ENCODE measurements at places on chromosomes 16 and 17.

DNA sequence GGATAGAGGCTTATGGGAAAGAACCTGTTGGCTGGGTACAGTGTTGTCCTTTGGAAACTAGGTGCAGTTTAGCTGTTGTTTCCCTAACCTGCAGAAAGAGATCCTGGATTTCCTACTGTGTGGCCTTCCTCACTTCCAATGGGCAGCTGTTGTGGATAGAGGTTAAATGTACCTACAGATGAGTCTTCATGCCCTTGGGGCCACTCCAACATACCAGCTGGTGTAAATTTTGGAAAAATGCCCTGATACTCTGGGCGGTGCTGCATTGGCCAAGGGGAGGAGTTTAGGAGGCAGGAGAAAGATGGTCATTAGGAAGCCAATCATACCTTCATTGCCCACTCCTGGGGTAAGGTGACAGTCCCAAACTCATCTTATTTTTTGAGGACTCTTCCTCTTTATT is 70.2 kb downstream of the SNX11 start:
- no peak for DNase-seq

DNA sequence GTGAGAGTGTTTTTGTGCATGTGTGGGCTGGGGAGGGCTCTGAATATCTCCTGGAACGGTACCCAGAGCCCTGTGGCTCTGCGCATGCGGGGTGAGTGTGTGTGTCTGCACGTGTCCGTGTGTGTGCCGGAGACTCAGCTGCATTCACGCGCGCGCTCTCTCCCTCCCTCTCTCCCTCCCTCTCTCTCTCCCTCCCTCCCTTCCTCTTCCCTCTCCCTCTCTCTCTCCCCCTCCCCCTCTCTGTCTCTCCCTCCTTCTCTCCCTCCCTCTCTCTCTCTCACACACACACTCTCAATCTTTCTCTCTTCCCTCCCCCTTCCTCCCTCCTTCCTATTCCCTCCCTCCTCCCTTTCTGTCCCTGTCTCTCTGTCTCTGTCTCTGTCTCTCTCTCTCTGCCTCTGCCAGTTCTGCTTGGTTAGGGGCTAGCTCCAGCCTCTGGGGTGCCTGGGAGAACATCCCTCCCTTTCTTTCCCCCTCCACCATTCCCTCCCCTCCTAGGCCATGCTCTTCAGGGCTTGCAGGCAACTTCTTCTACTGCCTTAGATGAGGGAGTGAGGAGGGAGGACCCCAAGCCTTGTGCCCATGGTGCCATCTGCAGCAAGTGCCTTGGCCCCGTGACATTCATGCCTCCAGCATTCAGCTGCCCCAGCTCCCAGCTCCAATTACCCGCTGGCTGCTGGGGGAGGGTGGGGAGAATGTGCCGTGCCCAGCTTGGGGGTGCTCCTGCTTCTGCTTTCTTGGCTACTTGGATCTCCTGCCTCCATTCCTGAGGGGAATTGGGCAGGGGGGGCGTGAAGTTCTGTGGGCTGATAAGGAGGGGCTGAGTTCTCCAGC is 6.4 kb downstream of the THRA start:
- DNase-seq: peak; percentile 54

DNA sequence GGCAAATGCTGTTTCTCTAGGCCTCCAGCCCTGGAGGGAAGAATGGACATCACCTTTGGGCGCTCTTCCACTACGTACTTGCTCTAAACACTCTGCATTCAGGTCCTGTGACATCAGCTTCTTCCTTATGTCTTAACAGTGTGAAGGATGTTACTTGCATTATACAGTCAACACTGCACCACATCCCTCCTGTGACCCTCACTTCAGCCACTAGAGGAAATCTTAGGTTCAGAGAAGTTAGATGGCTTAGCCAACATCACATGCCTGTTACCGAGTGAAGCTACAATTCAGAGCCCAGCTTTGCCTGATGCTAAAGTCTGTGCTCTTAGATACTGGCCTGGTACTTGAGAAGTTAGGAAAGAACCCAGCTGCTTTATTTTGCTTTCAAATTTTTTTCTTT is 18.3 kb downstream of the UBFD1 start:
- no peak for DNase-seq

GRCh38 chr17:34156741-34157589 is 98.1 kb upstream of the CCL2 start:
- no peak for DNase-seq

- no peak for DNase-seq
These were observed 834 bp downstream of the FLYWCH1 start for GRCh38 chr16:2912330-2913199.

GRCh38 chr17:29592850-29593551 is at the start of gene ANKRD13B:
ANKRD13B (plus strand) TSS chr17:29593132; CDS start chr17:29593622, 490 bp downstream.
- no peak for DNase-seq

- DNase-seq: no peak
These were observed 5.9 kb downstream of the SUPT6H start for GRCh38 chr17:28667870-28668269.

GRCh38 chr16:17339764-17340541 is 130.8 kb downstream of the XYLT1 start:
- DNase-seq: no peak

DNA sequence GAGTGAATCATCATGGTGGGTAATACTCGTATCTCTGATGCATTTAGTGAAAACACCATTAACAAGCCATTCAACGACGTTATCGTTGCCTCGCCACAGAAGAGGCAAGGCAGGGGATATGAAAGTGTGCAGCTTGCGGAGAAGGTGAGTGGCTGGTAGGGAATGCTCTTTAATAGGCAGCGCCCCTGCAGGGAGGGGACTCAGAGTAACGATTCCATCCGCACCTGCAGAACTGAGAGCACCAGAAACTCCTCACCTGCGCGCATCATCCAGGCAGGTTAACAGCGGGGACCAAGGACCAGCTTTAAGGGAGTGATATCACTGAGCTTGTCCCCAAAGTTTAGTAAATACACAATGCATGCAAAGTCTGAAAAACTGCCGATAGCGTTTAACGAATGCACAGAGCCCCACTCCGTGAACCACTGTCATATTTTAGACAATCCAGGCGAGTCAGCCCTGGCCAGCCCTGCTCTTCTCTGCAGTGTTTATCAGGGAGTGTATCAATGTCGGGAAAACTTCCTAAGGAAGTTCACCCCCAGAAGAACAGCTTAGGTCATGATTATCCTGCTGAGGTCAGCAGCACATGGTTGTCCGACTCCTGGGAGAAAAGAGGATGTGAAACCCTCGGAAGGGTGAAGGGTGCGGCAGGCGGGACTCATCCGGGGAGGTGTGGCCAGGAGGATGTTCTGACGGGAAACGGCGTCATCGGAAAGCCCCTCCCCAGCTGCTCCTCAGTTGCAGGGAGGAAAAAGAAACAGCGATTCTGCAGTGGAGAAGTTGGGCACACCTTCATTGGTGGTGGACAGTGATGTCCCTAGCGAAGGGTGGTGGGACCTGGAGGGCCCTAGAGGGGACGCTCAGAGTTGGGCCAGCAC is 68.5 kb upstream of the DNAH17 start:
- DNase-seq: no peak

DNA sequence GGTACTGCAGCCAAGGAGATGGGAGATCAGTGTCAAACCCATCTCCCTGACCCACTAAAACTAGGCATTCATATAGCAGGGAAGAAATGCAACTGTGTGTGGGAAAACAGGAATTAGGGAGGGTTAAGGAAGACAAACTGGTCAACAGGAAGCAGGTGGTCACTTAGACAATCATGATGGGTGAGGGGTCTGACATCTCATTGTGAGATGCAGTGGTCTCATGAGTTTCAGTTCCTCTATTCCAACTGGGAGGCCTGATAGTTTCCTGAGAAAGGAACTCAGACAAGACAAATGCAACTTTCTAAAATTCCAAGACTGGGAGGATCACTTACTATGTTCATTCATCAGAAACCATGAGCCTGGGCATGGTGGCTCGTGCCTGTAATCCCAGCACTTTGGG is 361.4 kb upstream of the C16orf82 start:
- no peak for DNase-seq

GRCh38 chr17:1298606-1299005 is 19.1 kb downstream of the TRARG1 start:
- DNase-seq: no peak

DNA sequence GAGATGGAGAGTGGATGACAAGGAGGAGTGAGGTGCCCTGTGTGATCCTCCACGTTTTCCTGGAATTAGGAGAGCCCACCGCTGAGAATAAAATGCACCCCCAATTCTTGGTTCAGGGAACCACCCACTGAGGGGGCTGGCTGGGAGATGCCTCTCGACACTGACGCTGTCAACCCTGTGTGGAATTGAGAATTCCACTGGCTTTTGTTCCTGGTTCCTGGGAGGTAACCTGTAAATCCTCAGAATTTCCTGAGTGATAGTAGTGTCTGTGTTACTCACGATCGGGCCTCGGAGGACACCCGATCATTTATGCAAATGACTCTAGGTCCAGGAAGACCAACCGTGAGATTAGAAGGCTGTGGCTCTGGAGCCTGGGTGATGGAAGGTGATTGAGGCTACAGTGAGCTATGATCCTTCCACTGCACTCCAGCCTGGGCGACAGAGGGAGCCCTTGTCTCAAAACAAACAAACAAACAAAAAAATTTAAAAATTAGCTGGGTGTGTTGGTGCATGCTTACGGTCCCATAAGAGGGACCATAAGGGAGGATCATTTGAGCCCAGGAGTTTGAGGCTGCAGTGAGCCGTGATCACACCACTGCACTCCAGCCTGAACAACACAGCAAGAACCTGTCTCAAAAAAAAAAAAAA is 11.7 kb upstream of the PRPSAP1 start:
- DNase-seq: no peak

DNA sequence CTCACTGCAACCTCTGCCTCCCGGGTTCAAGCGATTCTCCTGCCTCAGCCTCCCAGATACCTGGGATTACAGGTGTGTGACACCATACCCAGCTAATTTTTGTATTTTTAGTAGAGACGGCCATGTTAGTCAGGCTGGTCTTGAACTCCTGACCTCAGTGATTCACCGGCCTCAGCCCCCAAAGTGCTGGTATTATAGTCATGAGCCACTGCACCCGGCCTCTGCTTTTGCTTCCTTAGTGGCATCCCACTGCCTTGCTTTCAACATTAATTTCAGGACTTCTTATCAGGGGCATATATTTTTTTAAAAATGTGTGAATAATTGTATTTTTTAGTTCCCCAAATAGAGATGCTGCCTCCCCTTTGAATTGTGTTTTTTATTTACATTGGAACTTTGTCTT is 98.8 kb downstream of the SYCE1L start:
- DNase-seq: no peak

GRCh38 chr17:37079735-37080134 is 131.0 kb downstream of the AATF start:
- no peak for DNase-seq

GRCh38 chr16:4746991-4747574 is 12.7 kb downstream of the DNAAF8 start:
- DNase-seq: no peak

DNA sequence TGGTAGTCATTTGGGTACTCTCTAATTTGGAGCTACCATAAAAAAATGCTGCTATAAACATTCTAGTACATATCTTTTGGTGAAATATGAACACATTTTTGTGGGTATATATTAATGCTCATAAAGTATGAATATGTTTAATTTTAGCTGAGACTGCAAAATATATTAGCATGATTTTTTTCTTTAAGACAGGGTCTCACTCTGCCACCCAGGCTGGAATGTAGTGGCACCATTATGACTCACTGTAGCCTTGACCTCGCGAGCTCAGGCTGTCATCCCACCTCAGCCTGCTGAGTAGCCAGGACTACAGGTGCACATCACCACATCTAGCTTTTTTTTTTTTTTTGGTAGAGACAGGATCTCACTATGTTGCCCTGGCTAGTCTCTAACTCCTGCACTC is 371.7 kb downstream of the SOX9 start:
- no peak for DNase-seq

GRCh38 chr17:50161023-50161910 is 4.5 kb upstream of the SGCA start:
- DNase-seq: peak; percentile 76

DNA sequence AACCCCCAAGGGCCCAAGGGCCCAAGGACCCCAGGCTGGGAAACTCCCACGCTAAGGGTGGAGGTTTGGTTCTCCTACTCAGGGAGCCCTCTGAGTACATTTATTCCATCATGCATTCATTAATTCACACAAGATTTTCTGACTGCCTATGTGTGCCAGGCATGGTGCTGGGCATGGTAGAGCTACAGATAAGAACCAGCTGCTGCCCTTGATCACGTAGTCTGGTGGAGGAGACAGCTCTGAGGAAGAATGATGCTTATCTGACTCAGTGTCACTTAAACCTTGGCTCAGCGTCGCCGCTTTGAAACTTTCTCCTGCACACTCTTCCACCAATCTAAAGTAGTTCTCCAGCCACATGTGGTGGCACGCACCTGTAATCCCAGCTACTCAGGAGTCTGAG is 3.6 kb upstream of the ARL4D start:
- no peak for DNase-seq

- DNase-seq: no peak
These were observed 236.4 kb downstream of the PRKCA start for GRCh38 chr17:66538776-66539175.

- no peak for DNase-seq
These were observed 21.8 kb downstream of the KCNJ16 start for GRCh38 chr17:70096861-70097260.

DNA sequence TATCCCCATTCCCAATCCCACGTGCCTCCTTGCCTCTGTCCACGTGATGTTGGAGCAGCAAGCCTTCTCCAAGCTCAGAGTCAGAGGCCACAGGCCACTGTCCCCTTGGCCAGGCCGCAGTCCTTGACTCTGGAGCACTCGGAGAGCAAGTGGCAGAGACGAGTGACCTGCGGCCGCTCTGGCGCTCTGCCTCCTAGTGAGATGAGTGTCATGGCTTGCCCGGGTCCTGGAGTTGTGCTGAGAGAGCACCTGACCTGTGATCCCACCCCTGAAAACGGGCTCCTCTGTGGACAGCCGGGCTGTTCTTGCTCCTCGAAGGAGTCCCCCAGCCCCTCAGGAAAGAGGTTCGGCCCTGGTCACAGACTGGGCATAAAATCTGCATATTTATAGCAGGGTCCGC is 10.0 kb upstream of the FASN start:
- DNase-seq: no peak

GRCh38 chr17:4509923-4510617 is 11.4 kb downstream of the SPNS2 start:
- no peak for DNase-seq

GRCh38 chr17:59469786-59470485 is 95.5 kb upstream of the DHX40 start:
- DNase-seq: no peak

GRCh38 chr17:63361182-63361581 is 84.9 kb downstream of the CYB561 start:
- no peak for DNase-seq

- no peak for DNase-seq
These were observed 9.4 kb downstream of the NFATC3 start for GRCh38 chr16:68094614-68094934.
